Left ventricle myocardium superior (tissue), 1 donor: ENCODE measurements at places on chromosomes 4 and X.

DNA sequence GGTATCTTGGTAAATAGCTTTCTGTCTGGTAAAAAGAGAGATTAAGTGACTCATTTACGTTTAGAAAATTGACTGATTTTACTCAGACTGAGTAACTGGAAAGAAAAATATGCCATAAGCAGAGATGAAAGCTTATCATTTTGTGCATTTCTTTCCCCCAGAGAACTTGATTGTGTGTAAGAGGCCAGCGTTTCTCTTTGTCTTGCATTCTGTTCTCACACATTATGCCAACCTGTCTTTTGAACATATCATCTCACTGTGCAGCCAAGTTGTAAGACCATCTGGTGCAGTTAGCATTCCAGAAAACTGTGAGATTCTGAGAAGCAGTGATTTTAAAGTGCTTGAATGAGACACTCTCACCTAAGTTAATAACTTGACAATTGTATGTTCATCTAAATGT, 651.3 kb downstream of the TECRL start:
- DNase-seq = no peak

GRCh38 chrX:30577362-30577991, at the start of gene TASL:
Gene TASL, minus strand, starts transcription at chrX:30577766. Its CDS starts 17,411 bp downstream, at chrX:30560355.
- no peak for DNase-seq

DNA sequence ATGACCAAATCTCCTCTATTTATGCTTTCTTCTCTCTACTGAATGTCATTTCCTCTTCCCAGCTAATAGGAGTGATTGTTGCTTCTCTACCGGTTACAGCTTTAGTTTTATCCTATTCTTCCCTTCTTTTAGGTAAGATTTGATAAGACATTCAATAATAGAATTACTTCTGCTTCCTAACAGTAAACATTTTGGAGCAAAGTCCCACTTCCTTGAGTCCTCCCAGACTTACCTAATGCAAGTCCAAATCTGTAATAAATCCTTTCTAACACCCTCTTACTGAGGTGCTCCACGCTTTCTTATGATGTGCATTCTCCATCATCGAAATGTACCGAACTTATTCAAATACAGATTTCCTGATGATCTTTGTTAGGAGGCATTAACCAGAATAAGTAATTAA, 79.2 kb upstream of the GPM6A start:
- DNase-seq = no peak

- DNase-seq = no peak
Observed at GRCh38 chrX:68705986-68706385, 58.5 kb downstream of the STARD8 start.

GRCh38 chr4:3434881-3435685, 6.7 kb upstream of the HGFAC start:
- peak; percentile 22 for DNase-seq

GRCh38 chr4:189420572-189420971, 520.1 kb upstream of the FRG1 start:
- DNase-seq = no peak

- no peak for DNase-seq
Observed at GRCh38 chrX:122246937-122247336, 937.1 kb upstream of the GRIA3 start.

GRCh38 chr4:48604527-48604926, 114.5 kb downstream of the ZAR1 start:
- no peak for DNase-seq

DNA sequence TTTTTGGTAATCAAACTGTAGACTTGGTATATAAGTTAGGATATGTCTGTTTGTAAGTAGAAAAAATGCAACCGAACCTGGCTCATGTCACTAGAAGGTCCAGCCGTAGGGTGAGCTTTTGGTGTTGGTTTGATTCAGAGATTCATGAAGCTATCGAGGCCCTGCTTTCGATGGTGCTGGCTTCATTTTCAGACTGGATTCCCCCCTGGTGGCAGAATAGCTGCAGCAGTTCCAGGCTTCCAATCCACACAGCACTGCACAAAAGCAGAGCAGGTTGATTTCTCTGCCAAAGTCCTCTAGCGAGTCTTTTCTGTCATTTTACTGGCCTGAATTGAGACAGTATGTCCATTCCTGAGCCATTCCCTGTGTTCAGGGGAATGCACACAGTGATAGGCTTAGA, 33.1 kb downstream of the PDK3 start:
- DNase-seq = no peak

GRCh38 chr4:150525321-150525868, 56.6 kb upstream of the MAB21L2 start:
- no peak for DNase-seq

DNA sequence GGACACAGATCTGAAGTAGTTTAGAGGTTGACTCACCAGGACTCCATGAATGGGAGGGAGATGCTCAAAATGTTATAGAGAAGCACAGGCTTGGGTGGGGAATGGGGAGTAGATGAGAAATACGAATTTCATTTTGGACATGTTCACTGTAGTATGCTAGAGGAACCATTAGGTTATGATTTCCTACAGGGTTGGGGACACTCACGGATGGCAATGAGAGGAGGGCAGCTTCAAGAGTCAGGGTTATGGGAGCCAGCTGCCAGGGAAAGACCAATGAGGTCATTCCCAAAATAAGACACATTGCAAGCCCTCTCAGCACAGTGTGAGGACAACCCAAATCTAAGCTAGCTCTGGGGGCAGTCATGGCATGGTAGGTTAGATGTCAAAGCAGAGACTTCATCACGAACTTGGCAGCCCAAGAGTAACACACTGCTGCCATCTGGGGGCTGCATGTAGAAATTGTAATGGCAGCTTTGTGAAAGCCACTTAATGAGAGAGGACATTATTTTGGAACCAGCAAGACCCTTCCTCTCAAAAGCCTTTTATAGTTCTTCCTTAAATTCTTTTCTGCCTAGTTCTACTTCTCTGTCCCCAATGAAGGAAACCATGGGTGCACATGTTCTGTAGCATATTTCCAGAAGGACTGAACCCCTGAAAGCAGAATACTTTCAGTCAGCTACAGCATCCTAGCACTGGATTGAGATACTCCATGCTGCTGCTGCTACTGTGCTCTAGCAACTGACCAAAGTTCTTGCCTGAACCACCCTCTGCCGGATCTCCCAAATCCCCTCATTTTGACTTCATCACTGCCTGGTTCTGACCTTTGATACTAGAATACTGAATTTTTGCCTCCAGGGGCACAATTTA, 16.2 kb upstream of the ZCCHC12 start:
- DNase-seq = no peak

DNA sequence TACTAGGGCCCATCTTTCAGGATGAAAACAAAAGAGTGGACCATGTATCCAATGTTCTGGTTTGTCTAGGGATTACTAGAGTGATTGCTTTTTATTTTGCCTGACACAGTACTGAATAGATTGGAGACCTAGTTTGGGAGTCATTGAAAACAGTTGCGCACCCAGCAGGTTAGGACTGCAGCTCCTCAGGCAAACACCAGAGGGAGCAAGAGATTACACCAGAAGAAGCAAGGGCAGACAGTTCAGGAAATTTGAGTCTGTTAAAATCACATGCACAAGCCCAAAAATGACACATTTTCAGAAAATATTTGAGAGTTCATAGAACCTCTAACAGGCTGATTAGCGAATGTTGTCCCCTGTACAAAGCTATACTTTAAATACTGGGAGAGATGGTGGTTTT, 55.6 kb downstream of the CYLC1 start:
- no peak for DNase-seq

- DNase-seq = peak; percentile 49
Observed at GRCh38 chr4:7581477-7581876, 146.7 kb upstream of the PSAPL1 start.

GRCh38 chr4:11790230-11790629, 361.5 kb upstream of the HS3ST1 start:
- no peak for DNase-seq

GRCh38 chr4:142974328-142974727, 128.2 kb upstream of the INPP4B start:
- DNase-seq = no peak

- no peak for DNase-seq
Observed at GRCh38 chr4:26717332-26717731, 133.4 kb downstream of the TBC1D19 start.

GRCh38 chr4:53055274-53055673, 193.2 kb downstream of the RASL11B start:
- DNase-seq = no peak

DNA sequence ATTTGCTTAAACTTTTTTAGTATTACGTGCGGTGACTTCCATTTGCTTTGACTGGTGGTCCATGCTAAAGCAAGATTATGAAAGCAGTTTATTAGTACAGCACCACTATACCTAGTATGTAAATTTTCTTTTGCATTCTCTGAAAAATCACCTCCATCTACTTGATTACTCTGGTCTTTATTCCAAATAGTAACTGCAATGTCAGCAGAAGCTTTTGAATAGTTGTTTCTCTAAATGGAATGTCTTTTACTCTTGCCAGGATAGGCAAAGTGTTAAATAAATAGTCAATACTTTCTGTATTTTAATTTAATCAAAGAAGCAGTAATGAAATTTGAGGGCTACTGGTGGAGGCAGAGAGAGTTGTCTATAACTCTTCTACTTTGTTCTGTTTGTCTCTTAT, 167.2 kb upstream of the SLC4A4 start:
- no peak for DNase-seq

- no peak for DNase-seq
Observed at GRCh38 chr4:7266525-7267292, 74.4 kb downstream of the SORCS2 start.

- DNase-seq = no peak
Observed at GRCh38 chrX:110245011-110245410, 72.9 kb downstream of the AMMECR1 start.

DNA sequence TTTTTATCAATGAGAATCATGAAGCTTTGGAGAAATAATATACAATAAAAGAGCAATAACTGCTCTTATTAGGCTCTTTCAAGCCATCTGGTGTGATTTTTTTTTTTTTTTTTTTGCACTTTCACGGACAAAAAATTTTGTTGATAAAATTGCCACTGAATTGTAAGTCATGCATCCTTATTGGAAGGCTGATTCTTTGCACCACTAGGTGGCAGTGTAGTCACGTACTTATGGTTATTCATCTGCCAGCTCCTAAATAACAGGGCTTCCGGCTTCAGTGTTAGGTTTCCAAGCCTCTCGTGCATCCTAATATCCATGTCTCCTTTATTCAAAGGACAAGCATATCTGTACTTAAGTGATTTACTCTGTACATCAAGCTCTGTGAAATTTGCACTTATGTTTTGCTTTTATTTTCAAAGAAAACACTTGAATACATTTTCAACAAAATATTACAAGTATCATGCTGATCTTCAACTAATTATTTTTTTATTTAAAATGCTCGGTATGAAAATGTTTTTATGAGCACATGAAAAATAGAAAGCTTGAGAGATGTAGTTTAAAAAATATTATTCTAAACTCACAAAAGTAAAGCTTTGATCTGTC, 1578.3 kb upstream of the TENM3 start:
- DNase-seq = no peak

GRCh38 chr4:41232406-41232805, 18.1 kb upstream of the APBB2 start:
- DNase-seq = no peak

DNA sequence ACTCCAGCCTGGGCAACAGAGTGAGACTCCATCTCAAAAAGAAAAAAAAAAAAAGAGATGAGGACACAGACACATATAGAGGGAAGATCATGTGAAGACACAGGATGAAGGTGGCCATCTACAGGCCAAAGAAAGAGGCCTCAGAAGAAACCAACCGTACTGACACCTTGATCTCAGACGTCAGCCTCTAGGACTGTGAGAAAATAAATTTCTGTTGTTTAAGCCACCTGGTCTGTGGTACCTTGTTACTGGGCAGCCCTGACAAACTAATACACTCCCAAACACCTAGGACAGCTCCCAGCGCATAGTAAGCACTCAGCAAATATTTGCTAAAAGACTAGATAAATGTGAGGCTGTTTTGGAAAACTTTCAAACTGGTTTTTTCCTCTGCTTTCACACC, 59.2 kb upstream of the SMIM10 start:
- no peak for DNase-seq

DNA sequence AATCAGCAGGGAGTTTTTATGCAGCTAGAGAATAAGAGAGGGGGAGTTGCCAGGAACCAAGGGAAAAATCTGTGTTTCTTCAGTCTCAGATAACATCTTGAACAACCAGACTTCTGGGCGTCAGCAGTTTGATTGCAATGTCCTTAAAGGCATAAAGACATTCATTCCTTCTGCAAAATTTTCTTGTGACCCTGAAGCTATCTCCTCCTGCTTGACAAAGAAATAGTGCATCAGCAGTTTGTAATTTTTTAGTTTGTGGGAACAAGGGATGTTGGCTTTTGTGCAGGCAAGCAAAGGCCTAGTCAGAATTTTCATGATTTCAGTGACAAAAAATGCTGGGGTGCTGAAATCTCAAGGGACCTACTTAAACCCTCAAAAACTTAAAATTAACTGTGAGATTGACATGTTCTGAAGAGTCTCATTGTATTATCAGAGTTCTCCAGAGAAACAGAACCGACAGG, 125.8 kb upstream of the UNC5C start:
- DNase-seq = no peak

GRCh38 chrX:154719132-154719675, 31.7 kb downstream of the GAB3 start:
- DNase-seq = no peak

- no peak for DNase-seq
Observed at GRCh38 chr4:100430451-100430850, 87.4 kb downstream of the EMCN start.

DNA sequence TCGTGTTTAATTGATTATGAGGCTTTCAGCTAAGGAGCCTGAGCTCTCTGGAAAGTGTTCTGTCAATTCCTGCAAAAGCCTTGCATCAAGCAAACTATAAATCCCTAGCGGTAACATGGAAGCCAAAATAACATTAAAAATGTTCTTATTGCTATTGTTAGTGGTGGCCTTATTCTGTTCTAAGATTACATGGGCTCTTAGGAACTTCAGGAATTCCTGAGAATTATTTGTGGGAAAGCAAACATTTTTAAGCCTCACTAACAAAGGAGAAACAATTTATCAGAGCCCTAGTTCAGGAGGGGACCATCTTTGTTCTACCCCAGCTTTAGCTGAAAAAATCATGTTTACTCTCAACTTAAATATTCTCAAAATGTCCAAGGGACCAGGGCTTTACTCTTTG, 119.6 kb downstream of the PAPSS1 start:
- DNase-seq = no peak

DNA sequence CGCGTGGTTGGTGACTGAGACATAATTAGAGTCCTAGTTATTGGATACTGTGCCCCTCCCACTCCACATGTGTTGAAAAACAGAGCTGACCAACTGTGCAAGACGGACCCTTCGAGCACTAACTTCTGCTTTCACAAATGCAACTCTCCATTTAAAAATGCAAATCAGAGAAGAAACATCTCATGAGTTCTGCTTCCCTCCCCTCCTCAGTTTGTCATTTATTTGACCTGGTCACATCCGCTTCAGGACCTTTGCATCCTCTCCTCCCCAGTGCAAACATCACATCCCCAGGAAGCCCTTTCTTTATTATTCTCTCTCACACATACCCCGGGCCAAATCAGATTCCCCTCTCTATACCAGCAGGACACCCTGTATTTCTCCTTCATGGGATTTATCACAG, 38.1 kb upstream of the NOCT start:
- DNase-seq = no peak

GRCh38 chr4:139112650-139113049, 64.4 kb downstream of the ELF2 start:
- no peak for DNase-seq
